Stimulated activated CD4-positive, alpha-beta T cell treated with anti-CD3 and anti-CD28 coated beads, Interleukin-15, amount 100 ng/mL, for 1 hour (primary cell): ENCODE measurements at places on chromosomes 1 and 21.

DNA sequence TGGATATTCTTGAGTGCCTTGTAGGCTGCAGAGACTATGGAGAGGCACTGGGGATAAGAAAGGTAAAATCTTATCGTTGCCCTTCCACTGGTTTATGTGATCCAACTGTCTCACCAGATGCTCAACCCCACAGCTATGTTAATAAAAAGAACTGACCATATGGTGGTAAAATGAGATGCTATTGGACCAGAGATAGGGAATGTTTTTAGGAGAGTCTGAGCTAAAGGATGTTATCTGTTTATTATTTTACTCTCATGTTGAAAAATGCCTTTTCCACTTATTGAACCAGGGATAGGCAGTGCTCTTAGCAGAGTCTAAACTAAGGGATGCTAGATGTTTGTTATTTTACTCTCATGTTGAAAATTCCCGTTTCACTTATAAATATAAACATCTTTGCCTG is 172.8 kb upstream of the GREM2 start:
- no peak for DNase-seq

DNA sequence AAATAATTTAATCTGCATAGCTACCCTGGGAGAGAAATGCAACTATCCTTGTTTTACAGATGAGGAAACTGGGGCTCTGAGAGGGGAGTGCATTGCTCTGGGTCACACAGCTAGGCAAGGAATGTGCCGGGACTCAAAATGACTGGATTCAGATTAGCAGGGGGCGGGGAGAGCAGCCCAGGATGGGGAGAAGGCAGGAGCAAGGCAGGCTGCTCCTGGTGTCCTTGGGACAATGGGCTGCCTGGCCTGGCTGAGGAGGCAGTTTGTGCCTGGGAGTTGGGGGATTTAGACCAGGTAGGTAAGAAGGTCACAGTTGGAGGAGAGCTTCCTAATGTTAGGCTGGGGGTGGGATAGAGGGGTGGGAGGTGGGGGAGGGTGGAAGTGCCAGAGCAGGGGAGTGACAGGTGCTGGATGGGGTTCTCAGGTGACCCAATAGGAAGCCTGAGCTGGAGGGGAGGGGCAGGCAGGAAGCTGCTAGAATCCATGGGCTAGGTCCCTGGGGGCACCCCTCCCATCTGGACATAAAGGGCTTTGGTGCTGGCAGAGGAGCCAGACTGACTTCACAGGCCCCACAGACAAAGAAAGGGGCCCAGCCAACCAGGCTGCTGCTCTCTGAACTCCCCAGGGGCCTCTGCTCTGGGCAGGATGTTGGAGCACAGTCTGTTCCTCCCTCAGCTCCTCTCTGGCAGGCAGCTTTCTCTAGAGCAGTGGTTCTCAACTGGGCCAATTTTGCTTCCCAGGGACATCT is 29.0 kb downstream of the TRIM62 start:
- DNase-seq = no peak

- no peak for DNase-seq
Observed at GRCh38 chr1:84653130-84653677, 37.1 kb downstream of the SSX2IP start.

- no peak for DNase-seq
Observed at GRCh38 chr1:116203920-116204319, 92.7 kb downstream of the MAB21L3 start.

GRCh38 chr21:25636727-25637126 is 2.3 kb upstream of the JAM2 start:
- DNase-seq = no peak

- no peak for DNase-seq
Observed at GRCh38 chr1:207872621-207873020, 38.3 kb downstream of the CD34 start.

GRCh38 chr1:212500983-212501382 is 68.3 kb downstream of the NENF start:
- DNase-seq = no peak

DNA sequence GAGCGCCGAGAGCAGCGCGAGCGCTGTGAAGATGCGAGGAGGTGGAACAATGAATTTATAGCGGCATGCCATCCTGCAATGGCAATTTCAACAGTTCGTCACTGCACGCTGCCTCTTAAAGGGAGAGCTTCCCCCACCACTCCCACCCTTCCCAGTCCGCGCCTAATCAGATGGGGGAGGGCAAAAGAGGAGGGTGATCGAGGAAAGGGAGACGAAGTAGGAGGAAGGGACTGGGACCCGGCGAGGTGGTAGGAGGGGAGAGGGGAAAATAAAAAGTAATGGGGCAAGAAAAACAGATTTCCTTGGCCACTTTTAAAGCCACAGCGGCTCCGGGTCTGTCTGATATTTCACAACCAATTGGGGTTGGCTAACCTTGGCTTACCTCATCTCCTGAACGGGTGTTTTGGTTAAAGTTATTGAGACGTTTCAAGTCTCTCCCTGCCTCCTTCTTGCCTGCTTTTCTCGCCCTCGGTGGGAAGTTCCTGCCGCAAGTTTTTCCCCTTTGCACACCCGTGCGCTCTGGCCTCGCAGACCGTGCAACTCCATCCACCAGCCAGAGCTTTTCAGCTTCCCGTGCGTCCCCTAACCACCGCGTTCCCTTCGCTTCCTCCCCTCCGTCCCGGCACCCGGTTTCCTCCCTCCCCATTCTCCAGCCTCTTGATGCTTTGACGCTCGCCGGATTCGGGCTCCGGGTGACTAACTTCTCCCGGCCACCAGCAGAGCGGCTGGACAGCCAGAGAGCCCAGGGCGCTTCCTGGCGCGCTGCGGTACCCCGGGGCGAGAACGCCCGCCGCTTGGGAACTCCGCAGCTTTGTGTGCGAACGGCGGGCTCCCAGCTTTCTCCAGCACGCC is at the start of gene ADAMTS5:
Gene ADAMTS5 (minus strand): TSS at position 27 of the 852 bp plus-strand sequence. CDS start 697 bp downstream, outside the sequence.
- DNase-seq = no peak

- DNase-seq = no peak
Observed at GRCh38 chr1:24541711-24542346, 14.1 kb upstream of the NCMAP start.

GRCh38 chr21:45209685-45210284 is 77.9 kb downstream of the POFUT2 start:
- DNase-seq = no peak

GRCh38 chr1:30731806-30732276 is 8.5 kb upstream of the MATN1 start:
- DNase-seq = no peak

DNA sequence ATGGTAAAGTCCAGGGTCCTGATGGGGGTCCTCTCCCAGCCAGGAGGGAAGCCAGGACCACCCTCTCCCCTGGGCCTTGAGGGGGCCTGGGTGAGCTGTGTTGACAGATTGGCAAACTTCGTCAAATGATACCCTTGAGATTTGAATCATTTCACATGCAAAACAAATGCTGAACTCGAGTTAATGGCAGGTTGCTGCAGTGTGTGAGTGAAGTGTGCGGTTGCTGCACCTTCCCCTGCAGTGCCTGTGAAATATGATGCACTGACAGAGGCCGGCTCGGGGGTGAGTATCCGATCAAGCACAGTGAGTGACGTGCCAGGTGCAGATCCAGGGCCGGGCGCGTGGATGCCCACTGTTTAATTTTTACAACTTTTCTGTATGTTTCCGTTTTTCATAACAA is 5.7 kb upstream of the KRTAP12-1 start:
- no peak for DNase-seq

DNA sequence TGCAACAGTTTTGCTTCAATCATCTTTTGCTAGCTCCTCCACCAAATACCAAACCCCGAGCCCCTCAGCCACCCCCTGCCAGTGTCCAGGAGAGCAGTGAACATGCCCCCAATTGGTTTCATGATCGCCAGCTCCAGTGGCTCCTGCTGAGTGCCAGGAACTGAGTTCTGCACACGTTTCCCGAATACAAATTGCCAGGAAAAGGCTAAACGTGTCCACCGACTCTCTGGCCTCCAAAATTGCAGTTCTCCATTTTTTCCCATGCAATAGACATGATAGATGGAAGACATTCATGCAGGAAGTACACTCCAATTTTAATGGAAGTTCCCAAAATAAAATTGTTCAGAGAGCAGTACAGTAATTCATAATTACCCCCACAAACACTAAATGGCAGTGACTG is 101.3 kb downstream of the SPSB1 start:
- no peak for DNase-seq

GRCh38 chr1:85203573-85204171 is 2.9 kb upstream of the SYDE2 start:
- DNase-seq = no peak

DNA sequence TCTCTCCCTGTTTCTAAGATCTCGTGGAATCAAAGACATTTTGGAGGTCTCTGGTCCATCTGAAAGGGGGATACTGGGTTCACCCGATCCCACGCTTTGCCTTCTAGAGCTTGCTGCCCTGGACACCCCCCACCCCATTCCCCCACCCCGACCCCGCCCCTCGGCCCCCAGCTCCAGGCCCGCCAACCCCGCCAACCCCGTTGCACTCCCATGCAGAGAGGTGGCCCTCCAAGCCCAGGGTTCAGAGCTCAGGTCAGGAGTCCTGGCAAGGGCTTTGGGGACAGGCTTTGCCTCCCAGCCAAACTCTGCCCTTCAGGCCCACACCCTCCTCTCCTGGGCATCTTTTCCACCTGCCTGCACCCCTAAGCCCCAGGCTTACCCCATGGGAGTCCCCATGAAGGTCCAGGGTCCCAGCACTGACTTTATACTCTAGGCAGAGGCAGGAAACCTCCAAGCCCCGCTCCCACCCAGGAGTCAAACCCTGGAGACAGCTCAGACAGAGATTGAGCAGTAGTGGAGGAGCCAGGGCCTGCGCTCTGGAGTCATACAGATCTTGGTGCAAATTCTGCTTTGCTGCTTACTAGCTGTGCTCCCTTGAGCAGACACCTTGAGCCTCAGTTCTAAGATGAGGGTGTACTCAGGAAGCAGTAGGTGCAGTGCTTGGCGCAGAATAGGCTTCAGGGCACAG is 155.9 kb downstream of the FOXD2 start:
- DNase-seq = no peak

DNA sequence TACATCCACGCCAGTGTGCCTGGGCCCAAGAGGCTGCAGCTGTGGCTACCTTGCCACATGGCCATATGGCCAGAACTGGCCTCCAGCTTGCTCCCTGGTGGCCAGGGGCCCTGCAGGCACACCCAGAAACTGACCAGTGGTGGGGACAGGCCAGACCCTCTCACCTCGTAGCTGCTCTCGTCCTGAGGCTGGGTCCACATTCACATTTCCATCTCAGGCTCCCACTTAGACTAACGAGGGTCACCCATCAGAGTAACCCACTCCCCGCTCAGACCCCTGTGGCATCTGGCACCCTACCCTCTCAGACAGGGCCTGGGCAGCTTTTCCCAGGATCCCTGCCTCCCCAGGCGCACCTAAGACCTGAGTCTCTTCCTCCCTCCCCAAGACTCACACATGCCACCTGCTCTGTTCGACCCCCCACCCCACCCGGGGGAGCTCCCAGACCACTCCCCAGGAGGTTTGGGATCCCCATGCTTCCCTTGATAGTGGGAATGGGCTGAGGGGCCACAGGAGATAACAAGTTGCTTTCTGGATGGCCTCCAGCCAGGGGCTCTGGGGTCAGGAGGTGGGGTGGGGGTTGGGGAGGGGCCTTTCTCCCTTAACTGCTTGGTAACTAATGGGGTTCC is 21.3 kb upstream of the RNU1-4 start:
- DNase-seq = no peak

GRCh38 chr1:24694380-24694843 is 50.8 kb upstream of the CLIC4 start:
- no peak for DNase-seq

DNA sequence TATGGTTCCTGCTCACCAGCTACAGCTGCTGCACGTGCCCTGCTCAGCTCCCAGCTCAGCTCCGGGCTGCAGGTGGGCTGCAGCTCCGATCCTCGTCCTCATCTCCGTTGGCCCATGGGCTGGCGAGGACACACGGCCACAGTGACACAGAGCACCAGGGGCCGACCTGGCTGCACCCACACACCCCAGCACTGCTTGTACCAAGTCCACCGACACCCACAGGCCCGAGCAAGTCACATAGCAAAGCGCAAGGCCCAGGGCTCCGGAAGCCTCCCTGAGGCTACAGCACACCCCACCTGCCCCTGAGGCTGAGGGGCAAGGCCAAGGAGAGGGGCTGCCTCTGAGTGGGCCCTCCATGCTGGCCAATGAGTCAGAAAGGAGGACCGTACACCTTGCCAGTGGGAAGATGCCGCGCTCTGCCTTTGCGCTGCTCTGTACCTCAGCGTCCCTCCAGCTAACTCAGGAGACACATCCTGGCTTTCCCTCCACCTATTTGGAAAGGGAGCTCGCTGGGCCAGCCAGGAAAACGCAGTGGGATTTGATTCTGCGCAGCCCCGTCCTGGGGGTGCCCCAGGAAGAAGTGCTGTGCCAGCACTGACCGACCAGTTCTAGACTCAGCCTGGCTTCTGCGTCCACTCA is 124.8 kb downstream of the SIK1 start:
- no peak for DNase-seq
